ENCODE measurements at places on chromosomes 1 and 21. TPM values are rescaled to one million over a fixed set of nuclear protein-coding genes. Genes with fewer than 3 reads are reported as not detected.

DNA sequence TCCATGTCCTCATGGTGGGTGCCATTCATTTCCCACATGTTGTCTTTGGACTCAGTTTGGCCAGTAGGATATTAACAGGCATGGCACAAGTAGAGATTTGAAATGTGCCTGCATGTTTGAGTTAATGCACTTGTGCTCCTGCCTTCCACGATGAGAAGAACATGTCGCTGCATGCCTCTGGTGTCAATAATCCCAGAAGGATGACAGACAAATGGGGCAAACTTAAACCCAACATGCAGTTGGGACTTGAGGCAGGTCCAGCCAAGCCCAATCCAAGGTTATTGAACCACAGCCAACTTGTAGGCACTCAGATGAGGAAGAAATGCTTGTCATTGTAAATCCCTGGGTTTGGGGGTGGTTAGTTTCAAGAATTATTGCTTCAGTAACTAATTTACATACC is 174.6 kb downstream of the TRIM33 start:
- no peak overlapping the region for H3K4me3 ChIP-seq
- no peak overlapping the region for H3K27ac ChIP-seq
- no peak for DNase-seq

- peaks cover 9% of the 10 kb centered on the region for H3K36me3 ChIP-seq
- H3K27me3 ChIP-seq, result no peaks in the 10 kb centered on the region
- DNase-seq, result no peak
- H3K4me1 ChIP-seq, result peaks cover 6% of the 10 kb centered on the region
- H3K27ac ChIP-seq, result no peak overlapping the region
Observed at GRCh38 chr1:220119043-220119512, 25.1 kb downstream of the IARS2 start.

GRCh38 chr21:46299167-46299566 is 13.0 kb downstream of the YBEY start:
- H3K36me3 ChIP-seq, result no peaks in the 10 kb centered on the region
- H3K27me3 ChIP-seq, result no peaks in the 10 kb centered on the region
- DNase-seq, result no peak
- no peak overlapping the region for H3K4me3 ChIP-seq
- no peak overlapping the region for H3K27ac ChIP-seq
- H3K4me1 ChIP-seq, result peaks cover 14% of the 10 kb centered on the region

Gene TAL1
- total RNA-seq, result not detected

DNA sequence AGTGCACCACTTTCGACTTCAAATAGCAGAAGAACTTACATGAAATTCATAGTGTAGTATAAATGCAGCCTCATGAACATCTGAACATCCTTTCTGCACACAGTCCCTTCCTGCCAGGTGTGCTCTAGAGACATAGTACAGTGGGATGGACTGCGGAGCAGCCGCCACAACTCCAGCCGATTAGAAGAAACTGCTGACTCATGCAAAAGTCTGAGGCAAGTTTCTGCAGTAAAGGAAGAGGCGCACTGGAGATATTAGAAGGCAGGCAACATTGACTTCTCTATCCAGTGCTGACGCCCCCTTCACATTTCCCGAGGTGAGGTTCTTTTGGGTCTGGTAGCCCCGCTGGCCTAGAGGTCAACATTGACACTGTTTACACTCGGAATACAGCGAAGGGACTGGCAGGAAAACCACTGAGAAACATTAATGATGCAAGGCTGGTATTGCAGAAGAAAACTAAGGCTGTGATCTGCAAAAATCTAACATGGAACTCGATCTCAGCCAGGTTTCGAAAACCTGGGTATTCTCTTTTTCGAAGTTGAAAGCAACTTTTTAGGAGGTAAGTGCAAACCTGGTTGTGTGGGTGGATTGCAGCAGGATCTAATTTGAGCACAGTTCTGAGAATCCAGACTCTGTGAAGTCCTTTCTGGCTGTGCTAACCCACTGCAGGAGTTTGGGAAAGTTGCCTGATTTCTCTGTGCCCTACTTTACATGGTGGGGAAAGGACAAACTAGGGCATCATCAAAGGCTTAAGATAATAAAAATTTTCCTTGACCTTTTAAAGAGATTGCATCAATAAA is 90.7 kb downstream of the CDC7 start:
- no peaks in the 10 kb centered on the region for H3K4me1 ChIP-seq
- H3K4me3 ChIP-seq, result no peak overlapping the region
- H3K27ac ChIP-seq, result no peak overlapping the region
- no peaks in the 10 kb centered on the region for H3K36me3 ChIP-seq

DNA sequence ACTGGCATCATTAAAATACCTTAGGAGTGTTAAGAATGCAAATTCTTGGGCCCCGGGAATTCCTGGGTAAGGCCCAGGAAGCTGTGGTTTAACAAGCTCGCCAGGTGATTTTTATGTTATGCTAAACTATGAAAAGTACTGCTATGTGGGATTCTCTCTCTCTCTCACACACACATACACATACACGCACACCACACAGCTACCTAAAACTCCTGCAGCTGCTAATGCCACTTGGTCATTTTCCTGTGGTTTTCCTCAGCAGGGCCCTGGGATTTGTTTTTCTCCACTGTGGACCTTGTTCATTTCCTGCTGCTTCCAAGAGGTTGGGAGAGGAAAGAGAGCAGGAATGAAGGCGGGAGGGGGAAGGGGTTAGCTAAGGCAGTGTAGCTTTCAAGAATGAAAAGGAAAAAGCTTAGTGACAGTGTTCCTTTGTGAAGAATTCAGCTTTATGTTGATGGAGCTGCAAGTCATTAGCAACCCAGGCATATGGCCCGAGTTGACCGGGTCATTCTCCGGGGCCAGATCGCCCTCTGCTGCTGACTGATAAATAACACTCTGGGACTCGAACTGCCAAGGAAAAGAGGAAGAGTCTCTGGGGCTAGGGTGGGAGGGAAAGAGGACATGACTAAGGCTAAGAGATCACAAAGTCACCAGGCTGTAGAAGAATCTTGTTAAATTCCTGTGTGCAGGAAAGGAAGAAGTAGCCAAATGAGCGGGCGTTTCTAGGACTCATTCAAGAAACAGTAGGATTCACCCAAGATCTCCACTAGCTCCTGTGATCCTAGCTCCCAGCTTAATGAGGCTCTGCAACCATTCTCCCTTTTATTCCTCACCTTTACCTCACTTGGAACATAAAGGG is 30.5 kb upstream of the LRIG2 start:
- peak overlapping the region; percentile 87 for H3K27ac ChIP-seq
- no peaks in the 10 kb centered on the region for H3K27me3 ChIP-seq
- DNase-seq, result no peak
- H3K4me3 ChIP-seq, result no peak overlapping the region

DNA sequence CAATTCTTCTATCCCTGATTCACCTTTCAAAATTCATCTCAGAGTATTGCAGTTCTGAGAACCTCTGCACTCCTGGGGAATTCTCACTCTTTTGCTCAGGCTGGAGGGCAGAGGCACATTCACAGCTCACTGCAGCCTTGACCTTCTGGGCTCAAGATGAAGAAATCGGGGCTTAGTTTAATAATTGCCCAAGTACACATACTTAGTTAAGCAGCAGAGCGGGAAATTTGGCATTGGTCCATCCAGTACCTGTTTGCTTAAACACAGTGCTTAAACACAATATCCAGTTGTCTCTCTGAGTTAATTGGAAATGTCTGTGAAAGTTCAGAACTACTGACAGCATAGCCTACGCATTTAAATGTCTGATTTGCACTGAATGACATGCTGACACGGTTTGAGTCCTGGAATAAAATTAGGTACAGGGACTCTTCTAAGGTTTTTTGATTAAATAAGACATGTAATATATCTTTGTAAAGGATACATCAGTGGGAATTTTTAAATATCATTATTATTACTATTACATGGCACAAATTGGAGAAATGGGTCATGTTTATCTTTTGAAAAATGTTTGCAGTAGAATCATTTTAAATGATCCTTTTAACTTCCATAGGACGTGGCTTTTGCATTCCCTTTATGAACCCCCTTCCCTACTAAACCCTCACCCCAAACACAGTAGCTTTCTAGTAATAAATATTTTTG is 337.4 kb downstream of the SRGAP2C start:
- no peak overlapping the region for H3K27ac ChIP-seq
- no peaks in the 10 kb centered on the region for H3K36me3 ChIP-seq
- no peaks in the 10 kb centered on the region for H3K27me3 ChIP-seq
- H3K4me3 ChIP-seq, result no peak overlapping the region

Gene ZSCAN20
- total RNA-seq, result 4.4 TPM

DNA sequence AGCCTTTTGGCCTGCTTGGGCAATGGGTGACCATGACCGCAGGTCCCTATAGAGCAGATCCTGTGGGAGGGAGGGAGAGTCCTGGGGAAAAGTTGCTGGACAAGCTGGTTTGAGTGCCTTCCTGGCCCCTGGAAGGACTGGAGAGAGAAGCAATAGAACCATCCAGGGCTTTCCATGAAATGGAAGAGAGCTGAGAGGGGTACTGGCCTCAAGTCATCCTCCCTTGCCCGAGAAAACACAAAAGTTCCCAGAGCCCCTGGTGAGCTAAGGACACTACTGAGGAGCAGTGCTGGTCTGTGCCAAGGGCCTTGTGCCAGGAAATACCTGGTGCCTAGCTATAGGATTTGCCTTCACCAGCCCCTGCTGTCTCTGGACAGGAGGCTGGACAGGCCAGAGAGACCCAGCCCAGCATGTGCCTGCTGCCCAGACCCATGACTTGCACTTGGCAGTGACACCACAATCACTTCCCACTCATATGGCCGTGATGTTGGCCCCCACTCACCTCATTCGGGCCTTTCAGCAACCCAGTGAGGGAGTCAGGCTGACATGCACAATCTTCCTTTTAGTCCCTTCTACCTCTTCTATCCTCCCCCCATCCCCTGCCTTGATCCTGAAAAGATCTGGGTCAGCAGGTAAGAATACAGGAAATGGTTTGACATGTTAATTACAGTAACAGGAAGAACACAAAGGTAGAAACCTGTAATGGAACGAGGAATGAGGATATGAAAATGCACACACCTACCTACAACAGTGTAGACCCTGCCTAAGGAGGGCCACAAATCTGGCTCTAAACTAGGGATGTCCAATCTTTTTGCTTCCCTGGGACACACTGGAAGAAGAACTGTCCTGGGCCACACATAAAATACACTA is 7.0 kb downstream of the SH3BP5L start:
- peaks cover 43% of the 10 kb centered on the region for H3K4me1 ChIP-seq
- DNase-seq, result no peak
- no peak overlapping the region for H3K27ac ChIP-seq
- no peaks in the 10 kb centered on the region for H3K27me3 ChIP-seq

- H3K4me3 ChIP-seq, result peak overlapping the region; percentile 62
- peak overlapping the region; percentile 100 for H3K27ac ChIP-seq
- no peaks in the 10 kb centered on the region for H3K27me3 ChIP-seq
Observed at GRCh38 chr1:21262293-21263051, 27.8 kb downstream of the ECE1 start.

Gene CGN
- total RNA-seq, result 0.95 TPM

DNA sequence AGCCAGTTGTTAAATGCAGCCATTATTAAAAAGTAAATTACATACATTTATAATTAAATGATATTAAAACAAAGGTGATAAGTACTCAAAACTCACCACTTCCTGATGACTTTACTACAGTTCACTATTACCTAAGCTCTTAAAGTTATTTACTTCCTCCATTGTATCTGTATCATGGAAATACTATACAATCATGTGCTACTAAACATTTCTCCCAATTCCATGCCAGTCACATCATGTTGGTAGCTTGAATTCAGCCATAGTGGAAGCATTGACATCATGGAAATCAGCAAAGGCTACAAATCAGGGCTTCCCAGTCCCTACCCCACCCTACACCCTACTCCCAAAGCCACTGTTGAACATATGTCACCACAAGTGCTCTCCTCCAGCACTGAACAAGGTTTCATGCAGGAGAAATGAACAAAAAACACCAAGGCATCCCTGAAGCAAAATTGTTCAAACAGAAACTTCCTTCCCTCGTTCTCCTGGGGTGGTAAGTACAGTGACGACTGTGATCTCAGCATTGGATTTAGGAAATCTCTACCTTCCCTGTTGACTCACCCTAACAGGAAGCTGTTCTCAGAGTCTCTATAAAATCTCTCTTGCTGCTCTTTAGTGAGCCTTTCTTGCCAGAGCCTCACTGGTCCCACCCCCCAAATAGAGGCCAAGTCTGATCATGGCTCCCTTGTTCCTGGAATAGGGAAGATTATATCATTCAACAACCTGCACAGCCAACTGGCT is 12.7 kb downstream of the VSIG8 start:
- H3K36me3 ChIP-seq, result peaks cover 4% of the 10 kb centered on the region
- H3K27ac ChIP-seq, result no peak overlapping the region
- peaks cover 25% of the 10 kb centered on the region for H3K4me1 ChIP-seq
- DNase-seq, result no peak

- H3K36me3 ChIP-seq, result peaks cover 6% of the 10 kb centered on the region
- H3K4me1 ChIP-seq, result peaks cover 10% of the 10 kb centered on the region
- no peak overlapping the region for H3K4me3 ChIP-seq
- H3K27ac ChIP-seq, result no peak overlapping the region
- H3K27me3 ChIP-seq, result no peaks in the 10 kb centered on the region
Observed at GRCh38 chr1:3516911-3517675, 62.6 kb downstream of the ARHGEF16 start.

Gene GBP7
- total RNA-seq, result not detected

DNA sequence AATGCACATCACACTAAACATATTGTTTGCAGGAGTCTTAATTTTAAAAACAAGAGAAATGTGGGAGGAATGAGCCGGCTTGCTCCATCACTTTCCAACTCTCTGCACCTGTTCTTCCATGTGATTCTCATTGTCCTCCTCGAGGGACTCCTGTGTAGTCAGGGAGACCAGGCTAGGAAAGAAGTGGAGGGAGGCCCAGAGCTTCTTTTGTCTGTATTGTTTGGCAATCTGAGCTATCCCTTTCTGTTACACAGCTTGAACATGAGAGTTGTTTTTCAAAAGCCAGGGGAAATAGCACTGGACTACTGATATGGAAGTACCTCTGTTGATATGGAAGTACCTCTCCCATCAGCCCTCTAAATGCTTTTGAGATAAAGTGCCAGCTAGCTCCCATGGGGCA is 18.8 kb upstream of the LRRC8D start:
- H3K4me1 ChIP-seq, result no peaks in the 10 kb centered on the region
- no peak for DNase-seq
- H3K27ac ChIP-seq, result no peak overlapping the region
- no peaks in the 10 kb centered on the region for H3K36me3 ChIP-seq
- no peaks in the 10 kb centered on the region for H3K27me3 ChIP-seq

GRCh38 chr1:178266619-178267066 is 172.7 kb downstream of the RASAL2 start:
- H3K36me3 ChIP-seq, result no peaks in the 10 kb centered on the region
- H3K4me1 ChIP-seq, result peaks cover 55% of the 10 kb centered on the region

Gene KRTAP11-1
- not detected for total RNA-seq

DNA sequence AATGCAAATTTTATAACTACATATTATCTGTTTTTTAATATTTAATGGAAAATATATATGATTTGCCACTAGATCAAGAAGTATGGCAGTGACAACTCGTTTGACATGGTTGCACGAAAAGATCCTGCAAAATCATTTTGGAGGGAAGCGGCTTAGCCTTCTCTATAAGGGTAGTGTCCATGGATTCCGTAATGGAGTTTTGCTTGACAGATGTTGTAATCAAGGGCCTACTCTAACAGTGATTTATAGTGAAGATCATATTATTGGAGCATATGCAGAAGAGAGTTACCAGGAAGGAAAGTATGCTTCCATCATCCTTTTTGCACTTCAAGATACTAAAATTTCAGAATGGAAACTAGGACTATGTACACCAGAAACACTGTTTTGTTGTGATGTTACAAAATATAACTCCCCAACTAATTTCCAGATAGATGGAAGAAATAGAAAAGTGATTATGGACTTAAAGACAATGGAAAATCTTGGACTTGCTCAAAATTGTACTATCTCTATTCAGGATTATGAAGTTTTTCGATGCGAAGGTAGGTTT is 556 bp downstream of the IFI44 start:
- no peak for DNase-seq
- peaks cover 23% of the 10 kb centered on the region for H3K4me1 ChIP-seq
- no peak overlapping the region for H3K27ac ChIP-seq

GRCh38 chr1:194296201-194296600 is 1109.8 kb upstream of the B3GALT2 start:
- peaks cover 9% of the 10 kb centered on the region for H3K4me1 ChIP-seq
- no peak for DNase-seq
- H3K36me3 ChIP-seq, result no peaks in the 10 kb centered on the region
- H3K4me3 ChIP-seq, result no peak overlapping the region
- H3K27me3 ChIP-seq, result no peaks in the 10 kb centered on the region

Data from chondrocyte (in vitro differentiated cells).